ENCODE measurements at places on chromosomes 12 and 14.

- no peak for DNase-seq
Measured at GRCh38 chr12:93089805-93090569, 160.9 kb upstream of the EEA1 start.

- DNase-seq, result no peak
Measured at GRCh38 chr14:25111061-25111601, 61.2 kb upstream of the STXBP6 start.

DNA sequence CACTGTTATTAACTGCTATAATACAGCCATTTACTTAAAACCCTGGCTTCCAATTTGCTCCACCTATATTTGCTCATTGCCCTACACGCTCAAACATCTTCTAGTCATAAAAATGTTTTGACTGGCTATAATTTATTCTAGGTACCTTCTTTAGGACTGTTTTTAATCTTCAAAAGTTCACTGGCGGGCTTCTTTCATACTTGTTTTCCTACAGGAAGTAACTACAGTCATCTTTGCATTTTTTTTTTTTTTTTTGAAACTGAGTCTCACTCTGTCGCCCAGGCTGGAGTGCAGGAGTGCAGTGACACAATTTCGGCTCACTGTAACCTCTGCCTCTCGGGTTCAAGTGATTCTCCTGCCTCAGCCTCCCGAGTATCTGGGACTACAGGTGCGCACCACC, 32.5 kb downstream of the MPHOSPH9 start:
- DNase-seq, result no peak

DNA sequence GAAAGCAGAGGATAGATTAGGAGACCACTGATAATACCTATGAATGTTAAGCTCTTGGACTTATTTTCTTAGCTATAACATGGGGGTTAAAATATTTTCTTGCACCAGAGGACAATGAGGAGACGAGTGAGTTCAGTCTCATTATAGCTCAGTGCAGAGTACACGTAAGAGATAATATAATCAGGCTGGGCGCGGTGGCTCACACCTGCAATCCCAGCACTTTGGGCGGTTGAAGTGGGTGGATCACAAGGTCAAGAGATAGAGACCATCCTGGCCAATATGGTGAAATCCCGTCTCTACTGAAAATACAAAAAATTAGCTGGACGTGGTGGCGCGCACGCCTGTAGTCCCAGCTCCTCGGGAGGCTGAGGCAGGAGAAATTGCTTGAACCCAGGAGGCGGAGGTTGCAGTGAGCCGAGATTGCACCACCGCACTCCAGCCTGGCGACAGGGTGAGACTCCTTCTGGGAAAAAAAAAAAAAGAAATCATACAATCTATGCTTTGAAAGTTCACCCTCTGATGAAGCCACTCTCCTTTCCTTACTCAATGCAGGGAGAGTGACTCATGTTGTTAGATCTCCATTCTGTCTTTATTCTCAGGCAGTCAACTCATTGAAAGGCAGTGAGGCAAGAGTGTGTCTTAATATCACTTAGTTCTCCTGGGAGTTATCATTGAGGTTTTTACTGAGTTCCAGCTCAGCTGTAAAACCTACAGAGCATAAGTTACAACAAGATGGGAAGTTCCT, 134.2 kb downstream of the SYNE2 start:
- DNase-seq, result no peak

DNA sequence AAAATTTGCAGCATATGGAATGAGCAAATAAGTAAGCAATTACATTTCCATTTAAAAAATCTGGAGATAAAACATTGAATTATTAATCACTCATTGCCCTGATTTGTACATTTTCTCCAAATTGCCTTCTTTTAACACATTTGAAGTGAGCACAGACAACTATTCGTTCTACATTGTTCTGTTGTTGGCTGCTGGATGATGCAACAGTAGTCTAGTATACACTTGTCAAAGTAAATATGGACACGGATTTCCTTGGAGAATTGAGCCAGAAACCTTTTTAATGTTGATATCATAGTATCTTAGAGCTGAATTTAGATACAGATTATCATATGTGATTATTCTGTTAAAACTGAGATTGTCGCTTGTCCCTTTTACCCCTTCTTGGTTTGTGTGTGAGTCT, 188.2 kb downstream of the FUT8 start:
- DNase-seq, result no peak

- DNase-seq, result no peak
Measured at GRCh38 chr14:61505815-61506809, 184.7 kb downstream of the PRKCH start.

- DNase-seq, result no peak
Measured at GRCh38 chr14:93914278-93914677, 12.9 kb upstream of the FAM181A start.

DNA sequence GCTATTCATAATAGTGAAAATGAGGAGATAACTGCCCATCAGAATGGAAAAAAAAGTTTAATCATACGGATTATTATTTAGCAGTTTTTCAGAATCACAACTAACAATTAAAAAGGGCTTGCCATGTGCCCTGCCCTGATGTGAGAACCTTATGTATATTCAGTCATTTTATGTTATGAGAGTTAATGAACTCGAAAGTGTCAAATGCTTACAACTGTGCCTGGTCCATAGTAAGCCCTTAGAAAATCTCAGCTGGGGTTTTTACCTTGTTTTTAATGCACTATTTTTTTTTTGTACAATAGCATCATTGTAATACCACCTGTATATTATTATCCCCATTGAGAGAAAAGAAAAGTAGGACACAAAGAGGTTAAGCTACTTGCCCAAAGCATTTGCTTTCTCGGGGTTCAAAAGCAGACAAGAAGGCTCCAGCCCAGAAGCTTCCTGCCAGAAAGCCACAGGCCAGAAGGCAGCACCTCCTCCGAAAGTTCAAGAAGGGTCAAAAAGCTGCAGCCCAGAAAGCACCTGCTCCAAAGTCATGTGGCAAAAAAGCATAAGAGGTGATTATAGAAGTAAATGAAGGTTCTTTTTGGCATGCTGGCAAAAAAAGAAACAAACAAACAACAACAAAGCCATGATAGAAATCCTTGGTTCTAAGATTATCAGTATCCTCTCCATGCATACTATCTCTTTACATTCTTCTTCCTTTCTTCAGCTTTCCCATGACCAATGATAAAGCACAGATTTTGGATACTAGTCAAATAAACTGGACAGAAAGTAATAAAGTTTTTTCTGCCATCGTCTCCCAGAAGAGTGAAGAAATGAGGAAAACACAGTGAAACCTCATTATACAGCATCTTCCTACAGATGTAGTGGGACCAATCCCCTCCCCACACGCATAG, 59.1 kb upstream of the NAP1L1 start:
- DNase-seq, result no peak

- DNase-seq, result peak; percentile 12
Measured at GRCh38 chr12:24222968-24223367, 273.5 kb upstream of the SOX5 start.

GRCh38 chr14:83529531-83529930, 1995.9 kb upstream of the SEL1L start:
- DNase-seq, result no peak

DNA sequence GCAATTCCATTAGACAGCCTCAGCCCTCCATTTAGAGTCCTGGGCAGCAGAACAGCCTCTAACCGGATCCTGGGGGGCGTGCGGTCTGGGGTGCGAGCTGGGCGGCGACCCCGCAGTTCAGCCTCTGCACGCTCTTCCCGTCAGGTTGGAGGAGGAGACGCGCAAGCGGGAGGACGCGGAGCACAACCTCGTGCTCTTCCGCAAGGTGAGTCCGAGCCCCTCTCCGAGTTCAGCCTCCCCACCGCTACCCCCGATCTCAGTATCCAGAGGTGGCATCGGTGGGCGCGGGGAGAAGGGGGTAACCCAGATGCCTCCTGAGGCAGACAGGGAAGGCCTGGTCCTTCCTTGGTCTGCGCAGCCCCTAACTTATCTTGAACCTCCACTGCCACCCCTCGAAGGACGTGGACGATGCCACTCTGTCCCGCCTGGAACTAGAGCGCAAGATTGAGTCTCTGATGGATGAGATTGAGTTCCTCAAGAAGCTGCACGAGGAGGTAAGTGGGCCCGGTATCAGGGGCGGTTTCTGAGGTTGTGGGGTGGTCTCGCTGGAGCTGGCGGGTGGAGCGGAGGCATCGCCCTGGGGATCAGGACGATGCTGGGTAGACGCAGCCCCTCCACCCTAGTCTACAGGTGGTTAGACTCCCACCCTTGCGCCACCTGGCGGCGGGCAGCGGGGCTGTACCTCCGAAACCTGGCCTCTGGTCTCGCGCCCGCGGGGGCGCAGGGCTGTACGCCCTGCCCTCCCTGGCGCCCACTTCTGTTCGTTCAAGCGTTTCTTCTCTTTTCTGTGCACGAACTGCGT, 1.3 kb downstream of the PRPH start:
- no peak for DNase-seq

DNA sequence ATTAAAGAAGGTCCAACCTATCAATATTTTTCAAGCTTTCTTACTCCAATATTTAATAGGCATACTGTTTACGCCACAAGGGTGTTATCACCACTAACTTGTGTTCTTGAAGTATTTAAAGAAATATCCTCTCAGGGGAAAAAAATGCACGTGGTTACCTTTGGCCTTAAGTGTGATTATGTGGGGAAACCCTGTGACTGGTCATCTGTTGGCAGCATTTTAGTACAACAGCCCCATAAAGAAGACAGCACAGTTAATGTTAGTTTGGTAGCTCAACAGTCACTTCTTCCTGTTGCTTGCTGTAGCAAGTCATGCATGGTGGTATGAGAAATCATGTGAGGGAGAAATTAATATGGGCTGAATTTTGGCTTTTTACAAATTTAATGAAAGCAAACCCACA, 1021.5 kb upstream of the TMEM132C start:
- no peak for DNase-seq

DNA sequence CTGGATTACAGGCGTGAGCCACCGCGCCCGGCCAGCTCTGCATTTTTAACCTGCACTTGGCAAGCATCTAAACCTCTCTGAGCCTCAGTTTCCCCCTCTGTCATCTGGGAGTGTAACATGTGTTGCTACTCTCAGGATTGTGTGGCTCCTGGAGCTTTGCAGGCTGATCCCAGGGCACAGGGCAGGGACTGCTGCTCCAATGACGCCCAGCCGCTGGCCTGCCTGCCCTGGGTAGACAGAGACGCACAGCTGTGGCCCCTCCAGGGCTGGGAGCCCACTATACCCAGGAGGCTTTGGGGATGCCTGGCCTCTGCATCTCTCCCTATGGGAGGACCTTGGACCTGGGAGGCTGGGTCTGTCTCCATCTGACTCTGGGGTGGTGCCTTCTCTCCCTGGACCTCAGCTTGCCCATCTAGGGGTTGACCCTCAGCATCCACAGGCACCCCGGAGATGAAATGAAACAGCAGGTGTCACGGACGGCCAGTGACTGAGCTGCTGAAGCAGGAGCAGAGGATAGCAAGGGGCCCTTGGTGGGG, 13.7 kb downstream of the ARL6IP4 start:
- DNase-seq, result no peak

DNA sequence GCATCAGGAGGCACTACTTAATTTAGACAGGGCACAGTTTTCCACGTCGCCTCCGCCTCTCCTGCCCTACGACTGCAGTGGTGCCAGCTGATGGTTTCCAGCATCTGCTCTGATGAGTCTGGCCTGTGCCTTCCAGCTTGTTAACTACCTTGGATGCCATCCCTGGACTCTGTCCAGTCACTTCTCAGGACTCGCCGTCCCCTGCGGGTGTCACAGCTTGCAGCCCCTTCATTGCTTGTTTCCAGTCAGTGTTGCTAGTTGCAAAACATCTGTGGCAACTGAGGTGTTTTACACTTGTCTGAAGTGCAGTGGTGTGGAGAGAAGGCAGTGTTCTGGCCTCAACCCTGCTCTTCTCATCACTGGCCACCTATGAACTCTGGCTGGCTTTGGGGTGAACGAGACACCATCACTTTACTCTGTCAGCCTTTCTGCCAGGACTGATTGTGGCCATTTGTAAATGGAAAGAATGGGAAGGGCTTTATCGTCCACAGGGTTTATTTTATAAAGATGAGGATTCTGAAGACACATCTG, 8.3 kb downstream of the ADGRD1 start:
- no peak for DNase-seq

DNA sequence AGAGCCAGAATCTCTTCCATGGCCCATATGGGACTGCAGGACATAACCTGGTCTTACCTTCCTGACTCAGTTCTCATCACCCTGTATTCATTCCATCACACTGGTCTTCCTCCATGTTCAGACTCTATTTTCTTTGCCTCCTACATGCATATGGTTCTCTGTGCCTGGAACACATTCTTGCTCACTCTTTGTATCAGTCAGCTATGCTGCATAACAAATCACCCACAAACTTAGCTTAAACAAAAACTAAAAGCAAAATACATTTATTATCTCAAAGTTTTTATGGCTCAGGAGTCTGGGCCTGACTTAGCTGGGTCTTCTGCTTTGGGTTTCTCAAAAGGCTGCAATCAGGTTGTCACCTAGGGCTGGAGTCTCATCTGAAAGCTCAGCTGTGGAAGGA, 712.6 kb upstream of the TBX3 start:
- no peak for DNase-seq

DNA sequence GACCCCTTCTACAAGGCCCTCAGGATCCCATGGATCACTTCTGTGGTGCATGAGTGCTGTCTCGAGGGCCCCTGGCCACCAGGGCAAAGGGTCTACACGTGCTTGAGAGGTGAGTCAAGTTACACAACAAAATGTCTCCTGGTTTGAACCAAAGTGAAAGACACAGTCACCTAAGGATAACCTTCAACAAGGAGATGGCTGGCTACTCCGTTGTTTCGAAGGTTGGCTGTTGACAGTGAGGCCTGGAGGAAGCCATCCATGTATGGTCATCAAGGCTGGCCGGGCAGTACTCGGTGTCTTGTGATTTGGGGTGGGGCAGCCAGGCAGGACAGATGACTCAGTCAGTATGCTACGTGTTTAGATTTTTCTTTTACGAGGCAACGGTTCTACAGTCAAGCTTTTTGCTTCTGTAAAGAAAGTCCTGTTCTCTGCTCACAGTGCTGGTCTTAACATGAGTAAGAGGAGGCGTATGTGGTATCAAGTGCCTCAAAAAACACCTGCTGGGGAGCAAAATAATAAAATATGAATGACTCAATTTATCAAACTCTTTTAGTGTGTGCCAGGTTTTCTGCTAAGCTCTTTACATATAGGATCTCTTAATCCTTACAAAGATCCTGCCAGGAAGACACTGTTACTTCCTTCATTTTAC, 18.0 kb upstream of the NT5DC3 start:
- DNase-seq, result peak; percentile 50

Measured in inflammatory macrophage treated with lipopolysaccharide for 1 hour (primary cell).